Mammary epithelial cell (primary cell): ENCODE measurements at places on chromosomes 6 and 20.
A peak's percentile ranks its signal among the peaks of the same experiment; 100 is the strongest.

- DNase-seq = no peak
Measured at GRCh38 chr6:148179786-148180185, 162.9 kb upstream of the SASH1 start.

GRCh38 chr6:42038811-42039408 lies 11.4 kb upstream of the TAF8 start:
- DNase-seq = no peak

DNA sequence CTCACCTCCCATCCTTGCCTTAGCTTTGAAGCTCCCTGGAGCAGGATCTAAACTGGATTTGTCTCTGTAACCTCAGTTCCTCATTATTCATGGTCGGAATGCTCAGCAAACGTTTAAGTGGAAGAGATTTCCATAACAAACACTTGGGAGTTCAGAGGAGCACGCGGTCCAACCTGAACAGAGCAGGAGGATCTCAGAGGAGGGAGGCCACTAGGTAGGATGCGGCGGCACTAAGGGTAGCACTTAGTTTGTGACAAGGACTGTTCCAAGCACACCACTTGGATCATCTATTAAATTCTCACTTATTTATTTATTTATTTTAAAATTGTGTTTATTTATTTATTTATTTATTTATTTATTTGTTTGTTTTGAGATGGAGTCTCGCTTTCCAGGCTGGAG lies 13.3 kb upstream of the CCN5 start:
- DNase-seq = no peak

GRCh38 chr6:149211046-149211571 lies 106.4 kb upstream of the TAB2 start:
- DNase-seq = peak; percentile 41

DNA sequence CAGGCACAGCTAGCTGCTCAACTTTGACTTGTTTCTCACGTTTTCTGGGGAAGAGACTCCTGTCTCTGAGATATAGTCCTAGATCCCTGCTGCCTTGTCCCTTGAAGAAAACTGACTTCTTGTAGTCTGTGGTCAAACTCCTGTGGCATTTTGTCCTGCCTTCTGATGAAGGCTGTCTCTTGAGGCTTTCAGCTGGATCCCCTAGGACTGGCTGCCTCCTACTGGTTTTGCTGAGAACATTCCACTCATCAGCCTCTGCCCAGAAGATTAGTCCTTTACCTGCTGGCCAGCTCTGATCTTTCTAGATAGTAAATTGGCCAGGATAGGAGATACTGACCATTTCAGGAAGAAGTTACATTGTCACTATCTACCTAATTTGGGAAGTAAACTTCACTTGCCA lies 71.9 kb upstream of the CNR1 start:
- peak; percentile 8 for DNase-seq

DNA sequence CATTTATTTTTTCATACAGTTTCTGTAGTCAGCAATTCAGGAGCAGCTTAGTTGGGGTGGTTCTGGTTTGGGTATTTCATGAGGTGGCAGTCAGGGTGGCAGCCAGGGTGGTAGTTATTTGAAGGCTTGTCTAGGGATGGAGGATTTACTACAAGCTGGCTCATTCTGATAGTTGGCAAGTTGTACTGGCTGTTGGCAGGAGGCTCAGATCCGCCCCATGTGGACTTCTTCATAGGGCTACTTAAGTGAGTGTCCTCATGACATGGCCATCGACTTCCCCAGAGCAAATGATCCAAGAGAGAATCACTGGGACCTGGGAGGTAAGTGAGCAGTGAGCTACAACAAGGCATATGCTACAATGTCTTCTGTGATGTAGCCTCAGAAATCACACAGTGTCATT lies 22.4 kb upstream of the CDKAL1 start:
- DNase-seq = no peak

- peak; percentile 85 for DNase-seq
Measured at GRCh38 chr6:27791182-27791943, 120.8 kb downstream of the OR2B2 start.

DNA sequence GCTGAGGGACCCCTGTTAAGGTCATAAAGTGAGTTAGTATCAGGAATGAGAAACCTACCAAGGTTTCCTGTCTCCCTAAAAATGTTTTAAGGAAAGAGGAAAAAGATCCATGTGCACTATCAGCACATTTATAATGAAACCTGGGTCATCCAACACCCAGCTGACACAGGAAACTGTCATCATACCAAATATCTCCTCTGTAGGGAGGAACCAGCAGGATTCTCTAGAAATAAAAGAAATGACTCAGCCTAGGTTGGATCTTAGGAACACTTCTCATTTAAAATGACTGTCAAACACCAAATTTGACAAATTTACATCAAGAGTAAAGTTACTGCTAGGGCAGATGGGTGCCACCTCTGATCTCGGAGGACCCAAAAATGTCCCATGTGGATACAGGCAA lies 21.7 kb downstream of the GFOD1 start:
- DNase-seq = peak; percentile 16

- DNase-seq = no peak
Measured at GRCh38 chr20:48360342-48360975, 467.3 kb downstream of the PREX1 start.

DNA sequence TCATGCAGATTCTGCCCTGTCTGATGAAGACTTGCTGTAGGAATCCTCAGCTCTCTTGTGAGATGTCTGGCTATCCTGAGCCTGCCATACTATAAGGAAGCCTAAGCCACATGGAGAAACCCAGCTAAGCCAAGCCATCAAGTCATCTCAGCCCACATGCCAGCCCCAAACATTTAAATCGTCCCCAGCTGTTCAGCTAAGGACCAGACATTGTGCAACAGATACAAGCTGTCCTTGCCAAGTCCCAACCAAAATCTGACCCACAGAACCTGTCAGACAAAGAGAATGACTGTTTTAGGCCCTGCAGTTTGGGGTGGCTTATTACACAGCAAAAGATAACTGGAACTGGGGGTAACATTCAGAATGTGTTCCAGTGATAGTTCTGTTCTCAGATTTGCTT lies 36.8 kb upstream of the FOXC1 start:
- no peak for DNase-seq

- DNase-seq = no peak
Measured at GRCh38 chr6:24249926-24250325, 107.9 kb downstream of the DCDC2 start.

DNA sequence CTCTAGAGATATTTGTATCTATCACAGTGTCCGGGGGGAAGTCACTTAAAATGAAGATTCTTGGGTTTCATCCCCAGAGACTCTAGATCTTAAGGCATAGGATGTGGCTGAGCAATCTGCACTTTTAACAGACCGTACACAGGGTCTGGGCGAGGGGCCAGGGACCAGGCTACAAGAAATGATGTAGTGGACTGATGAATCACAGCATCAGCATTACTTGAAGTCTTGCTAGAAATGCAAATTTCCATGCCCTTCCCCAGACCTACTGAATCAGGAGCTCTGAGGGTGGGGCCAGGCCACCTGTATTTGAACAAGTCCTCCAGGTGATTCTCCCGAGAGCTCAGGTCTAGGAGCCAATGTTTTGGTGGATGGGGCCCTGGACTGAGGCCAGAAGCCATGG lies 168.4 kb downstream of the DOK5 start:
- DNase-seq = peak; percentile 17

DNA sequence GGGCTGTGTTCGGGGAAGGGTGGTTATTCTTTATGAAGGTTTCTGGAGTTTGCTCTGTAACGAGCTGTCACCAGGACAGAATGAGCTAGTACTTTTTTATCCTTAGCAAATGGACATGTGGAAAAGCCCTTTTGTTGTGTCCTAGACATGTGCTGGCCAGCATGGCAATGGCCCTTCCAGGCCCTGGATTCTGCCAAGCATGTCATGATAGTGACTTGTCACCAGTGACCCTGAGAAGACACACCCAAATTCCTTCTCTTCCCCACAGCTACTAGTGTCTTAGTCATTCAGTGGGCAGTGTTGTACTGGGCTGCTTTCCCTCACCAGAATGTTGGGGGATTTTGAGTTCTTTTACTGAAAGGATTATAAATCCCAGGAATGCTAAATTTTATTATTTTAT lies 74.0 kb upstream of the XRN2 start:
- DNase-seq = no peak

DNA sequence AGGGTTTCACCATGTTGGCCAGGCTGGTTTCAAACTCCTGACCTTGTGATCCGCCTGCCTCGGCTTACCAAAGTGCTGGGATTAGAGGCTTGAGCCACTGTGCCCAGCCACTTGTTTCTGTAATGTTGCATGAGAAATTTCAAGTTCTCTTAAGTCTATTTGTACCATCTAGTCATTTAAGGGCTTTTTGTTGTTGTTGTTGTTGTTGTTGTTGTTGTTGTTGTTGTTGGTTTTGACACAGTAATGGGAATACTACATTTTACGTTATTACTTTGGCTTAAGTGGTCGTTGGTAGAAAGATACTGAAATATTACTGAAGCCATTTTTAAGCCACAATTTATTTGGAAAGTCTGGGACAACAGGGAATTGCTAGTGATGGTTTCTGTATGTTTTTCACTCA lies 52.0 kb downstream of the CSE1L start:
- no peak for DNase-seq

DNA sequence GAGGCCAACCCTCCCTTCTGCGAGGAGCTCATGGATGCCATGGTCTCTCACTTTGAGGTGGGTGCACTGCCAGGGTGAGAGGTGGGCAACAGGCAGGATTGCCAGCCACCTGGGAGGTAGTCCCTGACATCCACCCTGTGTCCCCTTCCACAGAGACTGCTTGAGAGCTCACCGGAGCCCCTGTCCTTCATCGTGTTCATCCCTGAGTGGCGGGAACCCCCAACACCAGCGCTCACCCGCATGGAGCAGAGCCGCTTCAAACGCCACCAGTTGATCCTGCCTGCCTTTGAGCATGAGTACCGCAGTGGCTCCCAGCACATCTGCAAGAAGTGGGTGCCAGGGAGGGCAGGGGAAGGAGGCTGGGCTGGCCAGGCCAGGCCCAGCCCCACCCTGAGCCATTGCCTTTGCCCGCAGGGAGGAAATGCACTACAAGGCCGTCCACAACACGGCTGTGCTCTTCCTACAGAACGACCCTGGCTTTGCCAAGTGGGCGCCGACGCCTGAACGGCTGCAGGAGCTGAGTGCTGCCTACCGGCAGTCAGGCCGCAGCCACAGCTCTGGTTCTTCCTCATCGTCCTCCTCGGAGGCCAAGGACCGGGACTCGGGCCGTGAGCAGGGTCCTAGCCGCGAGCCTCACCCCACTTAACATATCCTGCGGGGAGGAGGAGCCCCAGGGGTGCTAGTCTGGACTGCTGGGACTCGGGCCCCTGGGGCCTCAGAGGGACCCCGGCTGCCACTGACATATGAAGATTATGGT lies 12.8 kb downstream of the PCIF1 start:
- DNase-seq = no peak

DNA sequence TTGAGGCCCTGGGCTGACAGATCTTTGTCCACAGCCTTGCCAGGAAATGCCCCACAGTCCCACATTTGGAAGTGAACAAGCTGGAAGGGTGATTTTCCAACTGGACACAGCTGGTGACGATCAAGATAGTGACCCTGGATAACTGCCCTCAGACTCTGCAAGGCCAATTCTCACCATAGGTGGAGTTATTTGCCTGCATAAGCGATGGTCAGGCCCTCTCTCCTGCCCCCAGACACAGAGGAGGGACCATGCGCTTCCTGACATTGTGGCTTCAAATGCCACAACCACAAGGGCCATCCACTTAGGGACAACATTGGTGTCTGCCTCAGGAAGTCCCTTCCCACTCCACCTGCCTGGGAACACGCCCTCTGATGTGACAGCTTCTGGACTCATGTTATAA lies 96.0 kb downstream of the JPH2 start:
- no peak for DNase-seq

DNA sequence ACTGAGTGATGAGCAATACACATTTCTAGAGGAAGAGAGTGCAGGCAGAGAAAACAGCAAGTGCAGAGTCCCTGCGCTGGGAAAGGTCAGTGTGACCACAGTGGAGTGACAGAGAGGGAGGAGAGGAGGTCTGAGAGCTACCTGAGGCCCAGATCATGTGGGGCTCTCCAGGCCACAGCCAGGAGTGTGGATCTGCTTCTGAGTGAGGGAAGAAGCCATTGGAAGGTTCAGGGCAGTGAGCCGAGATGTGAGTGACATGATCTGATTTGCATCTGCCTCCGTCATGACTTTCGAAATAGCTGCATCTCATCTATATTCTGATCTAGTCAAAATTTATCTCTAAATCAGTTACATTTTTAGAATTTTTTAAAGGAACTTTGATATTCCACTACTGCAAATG lies 367.1 kb downstream of the PREX1 start:
- no peak for DNase-seq

DNA sequence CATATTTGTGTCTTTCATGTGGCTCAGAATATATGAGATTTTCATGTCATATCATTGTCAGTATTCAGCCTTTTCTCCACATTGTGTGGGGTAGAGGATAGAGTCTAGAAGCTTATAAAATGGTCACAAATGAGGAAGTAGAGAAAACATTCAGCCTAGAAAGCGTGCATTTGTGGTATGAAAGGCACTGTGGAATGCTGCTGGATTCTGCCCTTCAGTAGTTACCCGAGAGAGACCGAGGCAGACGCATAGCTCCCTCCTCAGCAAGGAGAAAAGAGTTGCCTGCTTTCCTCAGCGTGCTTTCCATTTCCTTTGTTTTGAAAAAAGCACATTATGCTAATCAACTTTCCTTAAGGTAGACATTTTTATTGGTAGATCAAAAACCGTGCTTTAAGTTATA lies 28.7 kb downstream of the MYB start:
- DNase-seq = no peak

DNA sequence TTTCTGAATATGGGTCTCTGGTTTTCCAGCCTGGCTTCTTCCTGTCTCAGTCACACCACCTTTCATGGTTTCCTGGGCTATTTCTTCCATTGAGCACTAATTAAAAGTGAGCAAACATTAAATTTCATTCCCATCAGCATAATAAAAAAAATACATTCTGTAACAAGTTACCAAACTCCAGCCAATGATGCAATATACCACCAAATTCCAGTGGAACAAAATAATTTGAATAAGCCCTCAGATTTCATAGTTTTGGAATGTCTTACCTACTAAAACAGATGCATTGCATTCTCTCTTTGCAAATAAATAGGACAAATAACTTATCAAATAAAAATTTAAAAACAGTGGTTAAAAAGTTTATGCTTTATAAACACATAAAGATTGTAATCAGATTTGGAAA lies 97.8 kb upstream of the PRDM1 start:
- no peak for DNase-seq

DNA sequence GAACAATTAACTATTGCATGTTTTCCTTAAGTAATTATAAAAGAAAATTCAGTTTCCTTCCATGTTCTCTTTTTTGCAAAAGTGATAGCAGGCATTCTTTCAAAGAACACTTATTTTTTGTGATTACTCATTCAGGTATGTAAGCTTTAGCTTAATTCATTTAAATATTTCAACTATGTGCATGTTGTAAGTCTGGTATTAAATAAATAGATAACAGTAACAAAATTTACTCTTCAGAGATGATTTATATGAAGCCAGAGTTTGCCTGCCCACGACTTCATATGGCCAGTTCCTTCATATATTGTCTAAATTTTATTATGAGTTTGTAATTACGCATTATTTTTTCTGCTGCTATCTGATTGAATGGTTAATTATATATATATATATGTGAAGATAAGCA lies 110.9 kb downstream of the ADGRG6 start:
- DNase-seq = no peak

GRCh38 chr6:7763881-7764280 lies 38.0 kb downstream of the BMP6 start:
- no peak for DNase-seq

- no peak for DNase-seq
Measured at GRCh38 chr20:44805335-44805978, 4.9 kb downstream of the RIMS4 start.

GRCh38 chr6:56582236-56582635 lies 60.5 kb downstream of the DST start:
- DNase-seq = no peak

GRCh38 chr6:109393157-109393885 lies 11.1 kb upstream of the CD164 start:
- DNase-seq = no peak
